AG04449 (cell line): ENCODE measurements at places on chromosomes 2 and 18.

GRCh38 chr2:33278245-33278943 is 198.1 kb upstream of the RASGRP3 start:
- DNase-seq, result no peak

GRCh38 chr2:170848587-170848986 is 31.9 kb downstream of the GAD1 start:
- DNase-seq, result peak; percentile 34

DNA sequence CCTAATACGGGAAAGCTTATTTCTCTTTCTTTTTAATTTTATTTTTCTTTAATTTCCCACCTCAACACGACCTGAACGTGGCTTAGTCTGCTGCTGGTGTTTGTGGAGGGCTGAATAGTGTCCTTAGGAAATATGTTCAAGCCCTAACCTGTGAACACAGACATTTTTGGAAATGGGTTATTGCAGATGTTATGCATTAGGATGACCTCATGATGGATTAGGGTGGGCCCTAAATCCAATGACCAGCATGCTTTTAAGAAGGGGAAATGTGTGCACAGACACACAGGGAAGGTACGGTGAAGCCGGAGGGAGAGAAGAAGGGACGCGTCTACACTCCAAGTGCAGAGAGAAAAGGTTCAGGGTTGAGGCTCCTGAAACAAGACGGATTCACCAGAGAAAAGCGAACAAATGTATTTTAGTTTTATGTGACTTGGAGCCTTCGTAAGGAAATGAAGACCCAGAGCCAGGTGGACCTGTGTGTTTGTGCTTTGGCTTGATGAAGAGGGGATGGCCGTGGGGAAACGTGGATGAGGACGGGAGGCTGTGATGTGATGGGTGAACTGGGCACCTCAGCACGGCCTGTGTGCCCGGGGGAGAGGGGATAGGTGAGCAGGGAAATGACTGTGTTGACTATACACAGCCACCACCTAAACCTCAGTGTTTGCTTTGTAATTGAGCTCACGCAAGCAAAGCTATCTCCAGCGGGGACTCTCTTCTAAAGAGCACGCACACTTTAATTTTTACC is 37.5 kb downstream of the RTP5 start:
- no peak for DNase-seq

GRCh38 chr18:68915061-68915460 is 117.2 kb downstream of the CCDC102B start:
- DNase-seq, result no peak

DNA sequence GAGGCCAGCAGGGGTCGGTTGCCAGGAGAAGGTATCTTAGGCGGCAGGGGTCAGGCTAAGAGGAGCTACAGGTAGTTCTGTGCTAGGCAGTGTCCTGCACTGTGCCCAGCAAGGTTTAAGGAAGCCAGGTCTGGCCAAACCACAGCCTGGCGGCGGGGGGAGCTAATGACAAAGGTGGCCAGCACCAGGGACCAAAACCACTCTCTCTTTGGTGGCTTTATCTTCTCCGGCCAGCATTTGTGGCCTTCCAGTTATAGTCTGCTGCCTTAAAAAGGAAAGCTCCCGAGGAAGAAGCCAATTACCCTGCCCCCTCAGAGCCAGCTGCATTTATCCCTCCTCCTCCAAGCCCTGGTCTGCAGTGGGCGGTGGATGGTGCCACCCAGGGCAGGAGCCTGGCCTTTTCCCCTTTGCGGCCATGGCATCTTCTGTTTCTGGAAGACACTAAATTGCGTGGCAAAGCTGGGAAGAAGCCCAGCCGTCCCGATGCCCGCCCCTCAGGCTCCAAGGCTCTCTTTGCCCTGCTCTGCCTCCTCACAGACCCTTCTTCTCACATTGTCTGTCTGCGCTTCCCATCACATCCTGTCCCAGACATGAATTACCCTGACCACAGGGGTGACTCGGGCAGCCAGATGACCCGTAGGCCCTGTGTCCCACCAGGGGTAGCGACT is 94.6 kb downstream of the EN1 start:
- DNase-seq, result no peak

DNA sequence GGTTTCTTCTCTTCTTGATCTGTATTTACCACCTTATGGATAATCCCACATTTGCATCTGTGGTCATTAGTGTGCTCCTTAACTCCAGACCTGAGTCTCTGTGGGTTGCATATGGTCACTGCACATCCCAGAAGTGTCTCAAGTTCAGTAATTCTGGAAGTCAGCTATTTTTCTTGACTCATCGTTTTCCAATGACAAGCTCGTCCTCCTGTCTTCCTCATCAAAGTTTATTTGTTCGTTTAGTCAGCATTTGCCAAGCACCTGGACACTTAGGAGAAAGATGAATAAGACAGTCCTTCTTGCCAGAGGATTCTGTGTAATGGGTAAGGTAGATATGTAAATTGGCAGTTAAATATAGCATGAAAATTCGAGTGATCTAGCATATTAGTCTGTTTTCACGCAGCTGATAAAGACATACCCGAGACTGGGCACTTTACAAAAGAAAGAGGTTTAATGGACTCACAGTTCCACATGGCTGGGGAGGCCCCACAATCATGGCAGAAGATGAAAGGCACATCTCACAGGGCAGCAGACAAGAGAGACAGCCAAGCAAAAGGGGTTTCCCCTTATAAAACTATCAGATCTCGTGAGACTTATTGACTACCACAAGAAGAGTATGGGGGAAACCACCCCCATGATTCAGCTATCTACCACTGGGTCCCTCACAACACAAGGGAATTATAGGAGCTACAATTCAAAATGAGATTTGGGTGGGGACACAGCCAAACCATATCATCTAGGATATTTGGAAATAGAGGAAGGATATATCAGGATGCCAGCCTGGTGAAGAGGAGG is 19.4 kb downstream of the FASTKD2 start:
- DNase-seq, result no peak

DNA sequence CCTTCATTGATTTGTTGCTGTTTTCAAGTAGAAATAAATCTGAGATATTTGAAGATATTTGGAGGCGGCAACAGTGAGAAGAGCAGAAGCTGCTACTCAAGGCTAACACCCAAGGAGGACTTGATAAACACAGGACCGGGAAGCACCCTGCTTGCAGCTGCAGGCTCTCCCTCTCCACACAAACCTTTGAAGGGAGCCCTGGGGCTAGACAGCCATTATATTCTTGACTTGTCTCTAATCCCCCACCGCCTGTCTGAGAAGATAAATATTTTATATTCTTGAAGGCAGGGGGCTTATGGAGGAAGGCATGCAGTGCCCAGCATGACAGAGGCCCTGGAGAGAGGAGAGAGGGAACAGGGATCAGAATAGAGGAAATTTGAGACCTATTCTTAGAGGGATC is 50.9 kb upstream of the SMAD2 start:
- no peak for DNase-seq

DNA sequence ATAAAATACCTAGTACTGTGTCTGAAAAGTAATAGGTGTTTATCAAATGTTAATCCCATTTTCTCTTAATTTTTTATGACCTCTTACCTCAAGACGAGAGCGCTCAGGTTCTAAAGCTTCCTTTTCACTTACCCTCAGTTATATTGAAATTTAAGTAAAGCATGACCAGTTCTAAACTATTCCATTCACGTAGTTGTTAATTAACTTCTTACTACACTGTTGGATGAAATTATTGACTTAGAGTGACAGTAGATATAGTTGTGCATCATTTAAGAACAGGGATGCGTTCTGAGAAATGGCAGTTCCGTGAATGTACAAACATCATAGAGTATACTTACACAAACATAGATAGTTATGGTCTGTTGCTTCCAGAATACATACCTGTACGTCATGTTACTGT is 20.1 kb upstream of the HTR2B start:
- no peak for DNase-seq

DNA sequence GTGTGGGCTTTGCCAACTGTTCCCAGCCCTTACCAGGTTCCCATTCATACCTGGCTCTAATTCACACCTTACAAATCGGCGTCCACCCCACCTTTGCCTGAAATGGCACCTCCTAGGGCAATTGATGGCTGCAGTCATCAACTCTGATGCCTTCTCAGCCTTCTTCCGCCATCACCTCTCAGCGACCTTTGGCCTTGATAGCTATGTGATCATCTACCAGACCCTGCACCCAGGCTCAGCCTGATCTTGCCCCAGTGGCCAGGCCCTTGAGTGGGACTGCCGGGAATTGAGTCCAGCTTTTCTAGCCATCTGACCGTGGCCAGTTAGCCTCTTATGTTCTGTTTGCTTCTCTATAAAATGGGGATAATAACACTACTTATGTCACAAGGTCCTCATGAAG is 32.5 kb downstream of the PSD4 start:
- DNase-seq, result no peak

GRCh38 chr18:63994783-63995399 is 25.0 kb downstream of the SERPINB8 start:
- no peak for DNase-seq

GRCh38 chr2:61114147-61114546 is 47.8 kb upstream of the C2orf74 start:
- no peak for DNase-seq

- no peak for DNase-seq
These were observed 56.4 kb upstream of the OTOF start for GRCh38 chr2:26534098-26534864.

DNA sequence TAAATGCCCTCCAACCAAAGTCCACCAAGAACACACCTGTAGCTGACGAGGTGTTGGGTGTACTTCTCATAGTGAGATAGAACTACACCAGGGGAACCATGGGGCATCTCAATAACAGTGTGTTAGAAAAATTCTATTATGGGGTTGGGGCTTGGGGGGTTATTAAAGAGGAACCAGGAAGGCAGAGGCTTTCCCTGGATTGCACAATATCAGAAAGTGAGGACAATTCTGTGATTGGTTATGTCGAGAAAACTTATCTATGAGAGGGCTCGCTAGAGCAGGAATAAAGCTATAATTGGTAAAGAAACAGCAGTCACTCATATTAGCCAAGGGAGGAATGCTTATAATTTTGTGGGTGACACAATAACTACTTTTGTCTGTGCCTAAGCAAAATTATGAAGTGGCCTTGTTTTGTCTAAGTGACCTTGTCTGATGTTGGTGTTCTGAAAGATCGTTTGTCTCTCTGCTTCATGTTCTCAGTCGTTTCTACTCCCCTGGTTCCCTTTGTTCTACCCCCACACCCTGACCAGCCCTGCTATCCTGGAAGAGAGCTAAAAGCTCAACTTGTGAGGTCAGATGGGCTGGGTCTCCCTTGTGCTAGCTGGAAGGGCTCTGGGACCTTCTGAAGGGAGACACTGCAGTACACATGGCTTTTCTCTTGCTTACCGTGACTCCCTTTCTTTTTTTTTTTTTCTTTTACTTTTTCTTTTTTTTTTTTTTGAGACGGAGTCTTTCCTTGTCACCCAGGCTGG is 21.6 kb upstream of the INO80C start:
- no peak for DNase-seq

DNA sequence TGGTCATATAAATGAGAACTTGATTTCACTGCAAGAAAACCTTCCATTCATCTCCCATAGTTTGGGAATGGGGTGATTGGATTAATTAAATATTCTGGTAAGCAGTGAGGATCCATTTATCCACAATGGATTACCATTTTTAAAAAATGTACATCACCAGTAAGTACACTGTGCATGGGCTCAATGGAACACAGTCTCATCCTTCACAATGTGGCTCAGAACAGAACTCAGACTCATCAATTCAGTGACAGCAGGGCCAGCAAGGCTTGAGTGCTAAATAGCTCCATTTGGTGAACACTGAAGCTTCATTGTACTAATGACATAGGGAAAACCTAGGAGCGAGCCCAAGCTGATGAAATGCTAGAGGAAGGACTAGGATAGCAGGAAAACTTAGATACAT is 223.8 kb downstream of the CMPK2 start:
- no peak for DNase-seq

GRCh38 chr2:204228169-204228886 is 291.8 kb downstream of the ICOS start:
- no peak for DNase-seq

- no peak for DNase-seq
These were observed 60.5 kb downstream of the MSH6 start for GRCh38 chr2:47843407-47843806.

- DNase-seq, result no peak
These were observed 301.1 kb downstream of the PIK3C3 start for GRCh38 chr18:42255908-42256765.

GRCh38 chr2:233470011-233470687 is 96.4 kb downstream of the USP40 start:
- no peak for DNase-seq

GRCh38 chr18:76679259-76679658 is 143.1 kb upstream of the ZNF236 start:
- no peak for DNase-seq

- DNase-seq, result no peak
These were observed 60.8 kb downstream of the MC4R start for GRCh38 chr18:60311676-60312360.

- DNase-seq, result no peak
These were observed 94.6 kb upstream of the ITGA4 start for GRCh38 chr2:181362561-181362960.

DNA sequence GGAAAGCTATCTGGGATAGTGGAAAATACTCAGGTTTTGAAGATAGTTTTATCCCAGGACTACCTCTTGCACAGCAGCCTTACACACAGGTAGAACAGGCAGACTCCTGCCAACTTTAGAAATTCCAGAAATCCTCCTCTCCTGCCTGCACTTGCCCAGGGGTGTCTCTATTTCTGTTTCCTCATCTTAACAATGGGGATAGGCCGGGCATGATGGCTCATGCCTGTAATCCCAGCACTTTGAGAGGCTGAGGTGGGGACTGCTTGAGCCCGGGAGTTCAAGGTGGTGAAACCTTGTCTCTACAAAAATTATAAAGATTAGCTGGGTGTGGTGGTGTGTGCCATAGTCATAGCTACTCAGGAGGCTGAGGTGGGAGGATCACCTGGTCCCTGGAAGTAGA is 117.0 kb upstream of the ARL5A start:
- DNase-seq, result no peak
